Fibroblast of skin of abdomen (primary cell): ENCODE measurements at places on chromosomes 12 and 14.
A peak's percentile ranks its signal among the peaks of the same experiment; 100 is the strongest.

DNA sequence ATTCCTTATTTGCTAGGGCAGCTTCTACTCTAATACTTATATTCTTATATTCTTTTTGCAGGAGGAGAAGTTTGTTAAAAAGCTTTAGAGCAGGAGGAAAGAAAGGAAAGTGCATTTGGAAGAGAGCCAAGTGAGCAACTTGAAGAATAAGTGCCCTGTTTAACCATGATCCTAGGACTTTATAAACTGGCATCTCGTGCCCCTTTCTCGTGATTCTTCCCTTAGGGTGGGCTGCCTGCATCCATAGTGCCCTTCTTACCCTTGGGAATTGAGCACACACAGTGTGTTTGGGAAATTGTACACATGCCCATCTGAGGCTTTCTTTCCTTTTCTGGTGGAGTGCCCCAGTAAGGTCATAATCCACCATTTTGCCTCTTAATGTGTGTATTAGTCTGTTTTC lies 141.9 kb downstream of the NUBPL start:
- DNase-seq, result no peak

DNA sequence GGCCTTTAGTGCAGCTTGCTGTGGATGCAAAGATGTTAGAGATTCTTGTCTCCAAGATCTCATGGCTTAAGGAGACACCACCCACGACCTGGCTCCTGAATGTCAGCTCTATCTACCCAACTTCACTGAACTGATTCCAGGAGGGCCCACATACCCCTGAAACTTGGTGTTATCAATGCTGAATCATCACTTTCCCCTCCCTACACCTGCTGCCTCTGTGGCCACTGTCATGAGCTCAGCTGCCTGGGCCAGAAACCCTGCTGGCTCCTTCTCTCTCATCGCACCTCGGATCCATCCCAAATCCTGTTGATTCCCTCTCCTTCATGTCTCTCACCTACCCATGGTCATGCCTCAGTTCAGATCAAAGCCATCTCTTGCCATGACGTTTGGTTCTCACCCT lies 15.1 kb upstream of the LHX5 start:
- DNase-seq, result no peak

- peak; percentile 24 for DNase-seq
These were observed 93.7 kb downstream of the SPTSSA start for GRCh38 chr14:34368115-34368970.

DNA sequence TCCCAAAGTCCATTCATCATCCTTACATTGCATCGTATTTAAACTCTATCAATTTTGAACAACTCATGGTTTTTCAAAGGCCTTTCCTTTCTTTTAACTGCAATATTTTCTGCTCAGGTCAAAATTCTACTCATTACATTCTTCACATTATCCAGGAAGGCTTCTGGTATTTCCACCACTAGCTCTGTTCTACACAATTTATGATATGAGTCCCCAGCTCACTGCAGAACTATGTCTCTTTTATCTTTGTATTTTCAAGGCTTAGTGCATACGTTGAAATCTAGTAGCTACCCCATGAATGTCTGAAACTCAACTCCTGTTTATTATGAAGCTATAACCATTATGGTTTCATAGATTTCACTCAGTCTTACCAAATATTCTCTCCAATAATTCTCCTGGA lies 282.9 kb downstream of the DUSP6 start:
- DNase-seq, result peak; percentile 44

DNA sequence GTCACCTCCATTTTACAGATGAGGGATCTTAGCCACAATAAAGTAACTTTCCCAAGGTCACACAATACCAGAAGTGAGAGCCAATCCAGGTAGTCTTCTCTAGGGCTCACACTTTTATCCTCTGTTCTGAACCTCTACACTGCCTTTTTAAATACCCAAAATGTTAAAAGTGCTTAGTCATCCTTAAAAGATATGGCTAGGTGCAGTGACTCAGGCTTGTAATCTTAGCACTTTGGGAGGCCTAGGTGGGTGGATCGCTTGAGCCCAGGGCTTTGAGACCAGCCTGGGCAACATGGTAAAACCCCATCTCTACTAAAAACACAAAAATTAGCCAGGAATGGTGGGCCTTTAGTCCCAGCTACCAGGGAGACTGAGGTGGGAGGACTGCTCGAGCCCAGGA lies 104.1 kb upstream of the PPP4R3A start:
- DNase-seq, result no peak

- no peak for DNase-seq
These were observed 93.5 kb downstream of the EP400 start for GRCh38 chr12:132043216-132043615.

DNA sequence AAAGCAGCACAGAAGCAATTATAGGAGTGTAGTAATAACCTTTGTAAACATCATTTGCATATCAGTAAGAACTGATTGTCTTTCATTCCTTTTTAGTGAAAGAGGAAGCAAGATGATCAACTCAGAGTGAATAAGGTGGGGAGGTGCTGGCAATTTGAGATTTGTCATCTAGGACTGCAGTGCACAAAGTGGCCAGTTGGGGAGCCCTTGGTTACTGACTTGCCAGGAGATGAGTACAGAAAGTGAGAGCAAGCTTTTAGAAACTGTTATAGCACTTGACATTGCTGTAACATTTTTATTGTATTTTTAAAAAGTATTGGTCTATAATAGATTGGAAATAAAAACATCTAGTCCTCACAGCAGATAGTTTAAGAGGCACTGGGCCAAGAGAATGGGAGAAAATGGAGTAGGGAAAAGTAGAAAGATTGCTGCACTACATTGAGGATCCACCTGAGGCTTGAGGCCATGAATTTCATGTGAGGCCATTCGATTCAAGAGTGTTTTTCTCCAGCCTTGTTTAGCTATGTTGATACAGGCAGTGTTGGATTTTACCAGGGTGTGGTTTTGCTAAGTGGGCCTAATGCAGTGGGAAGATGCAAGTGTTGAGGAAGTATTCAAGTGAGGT lies 98.2 kb downstream of the SNAPC1 start:
- DNase-seq, result peak; percentile 15

GRCh38 chr12:92877904-92878303 lies 51.2 kb downstream of the EEA1 start:
- DNase-seq, result no peak

DNA sequence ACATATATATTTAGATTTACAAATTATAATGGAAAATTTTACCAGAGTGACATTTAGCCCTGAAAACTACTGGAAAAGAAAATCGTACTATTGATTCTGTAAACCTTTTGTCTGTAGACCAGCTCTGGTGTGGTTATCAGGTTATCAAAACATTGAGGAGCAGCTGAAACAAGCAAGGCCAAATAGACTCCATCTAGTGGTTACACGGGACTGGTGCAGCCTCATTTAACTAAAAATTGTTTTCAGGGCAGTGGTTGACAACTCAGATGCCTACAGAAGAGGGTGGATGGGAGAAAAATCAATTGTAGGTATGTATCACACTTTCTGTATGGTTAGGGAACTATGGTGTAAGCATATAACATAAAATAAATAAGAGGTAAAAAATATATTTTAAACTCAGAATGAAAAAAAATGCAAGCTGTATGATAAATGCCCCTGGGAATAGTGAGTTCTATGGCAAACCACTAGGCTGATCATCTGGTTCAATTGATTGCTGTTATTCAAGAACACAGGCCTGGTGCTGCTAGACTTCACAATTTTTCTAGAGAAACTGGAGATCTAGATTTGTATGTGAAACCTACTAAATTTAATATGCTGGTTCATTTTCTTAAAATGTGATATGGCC lies 51.2 kb downstream of the ACSS3 start:
- DNase-seq, result peak; percentile 34

GRCh38 chr12:40819436-40820108 lies 127.3 kb downstream of the CNTN1 start:
- peak; percentile 2 for DNase-seq

- no peak for DNase-seq
These were observed 18.0 kb downstream of the GPRC5A start for GRCh38 chr12:12909228-12909994.

DNA sequence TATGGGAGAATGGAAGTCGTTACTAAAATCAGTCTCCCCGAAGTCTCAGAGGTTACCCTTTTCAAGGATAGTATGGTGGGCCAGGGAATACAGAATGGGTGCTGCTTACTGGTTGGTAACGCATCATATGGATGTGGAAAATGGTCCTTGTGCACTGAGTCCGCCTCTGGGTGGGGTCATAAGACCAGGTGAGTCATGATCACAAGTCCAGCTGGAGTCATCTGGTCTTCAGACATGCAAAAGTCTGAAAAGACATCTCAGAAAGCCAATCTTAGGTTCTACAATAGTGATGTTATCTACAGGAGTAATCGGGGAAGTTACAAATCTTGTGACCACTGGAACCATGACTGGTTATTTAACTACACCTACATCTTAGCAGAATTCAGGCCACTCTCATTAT lies 71.9 kb upstream of the TCL1B start:
- DNase-seq, result no peak

DNA sequence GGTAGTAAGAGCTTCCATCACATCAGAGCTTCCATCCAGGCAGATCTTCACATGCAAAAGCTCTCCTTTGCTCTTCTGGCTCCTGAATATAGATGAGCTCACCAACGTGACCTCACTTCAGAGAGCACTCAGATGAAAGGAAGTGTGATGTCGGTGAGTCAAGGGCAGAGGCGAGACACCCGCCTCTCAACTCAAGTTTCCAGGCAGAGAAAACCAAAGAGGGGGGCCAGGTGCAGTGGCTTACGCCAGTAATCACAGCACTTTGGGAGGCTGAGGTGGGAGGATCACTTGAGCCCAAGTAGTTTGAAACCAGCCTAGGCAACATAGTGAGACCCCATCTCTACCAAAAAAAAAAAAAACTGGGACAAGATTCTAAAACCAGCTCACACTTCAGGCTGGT lies 126.9 kb downstream of the DUSP6 start:
- DNase-seq, result peak; percentile 43

DNA sequence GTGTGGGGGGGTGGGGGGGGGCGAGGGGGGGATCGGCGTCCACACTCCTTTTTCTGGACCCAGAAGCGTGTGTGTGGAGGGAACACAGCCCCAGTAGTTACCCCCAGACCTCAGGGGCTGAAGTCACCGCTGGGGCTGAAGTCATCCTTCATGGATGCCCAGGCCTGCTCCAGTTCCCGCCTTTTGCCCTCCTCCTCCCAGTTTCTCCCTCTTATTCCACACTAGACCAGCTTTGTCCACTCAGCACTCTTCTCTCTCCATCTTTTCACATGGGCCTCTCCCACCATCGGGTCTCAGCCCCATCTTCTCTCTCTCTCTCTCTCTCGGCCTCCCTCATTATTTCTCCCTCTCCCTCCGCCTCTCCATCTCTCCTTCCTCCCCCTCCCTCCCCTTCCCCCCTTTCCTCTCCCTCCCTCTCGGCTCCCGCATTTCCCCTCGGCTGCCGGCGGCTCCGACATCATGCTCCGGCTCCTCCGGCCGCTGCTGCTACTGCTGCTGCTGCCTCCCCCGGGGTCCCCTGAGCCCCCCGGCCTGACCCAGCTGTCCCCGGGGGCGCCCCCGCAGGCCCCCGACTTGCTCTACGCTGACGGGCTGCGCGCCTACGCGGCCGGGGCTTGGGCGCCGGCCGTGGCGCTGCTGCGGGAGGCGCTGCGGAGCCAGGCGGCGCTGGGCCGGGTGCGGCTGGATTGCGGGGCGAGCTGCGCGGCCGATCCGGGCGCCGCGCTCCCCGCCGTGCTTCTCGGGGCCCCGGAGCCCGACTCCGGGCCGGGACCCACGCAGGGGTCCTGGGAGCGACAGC lies at the start of gene P3H3:
TSS of gene P3H3 (plus strand) at position 426 of the 799 bp plus-strand sequence. CDS start at position 460, 34 bp downstream.
- peak; percentile 62 for DNase-seq

DNA sequence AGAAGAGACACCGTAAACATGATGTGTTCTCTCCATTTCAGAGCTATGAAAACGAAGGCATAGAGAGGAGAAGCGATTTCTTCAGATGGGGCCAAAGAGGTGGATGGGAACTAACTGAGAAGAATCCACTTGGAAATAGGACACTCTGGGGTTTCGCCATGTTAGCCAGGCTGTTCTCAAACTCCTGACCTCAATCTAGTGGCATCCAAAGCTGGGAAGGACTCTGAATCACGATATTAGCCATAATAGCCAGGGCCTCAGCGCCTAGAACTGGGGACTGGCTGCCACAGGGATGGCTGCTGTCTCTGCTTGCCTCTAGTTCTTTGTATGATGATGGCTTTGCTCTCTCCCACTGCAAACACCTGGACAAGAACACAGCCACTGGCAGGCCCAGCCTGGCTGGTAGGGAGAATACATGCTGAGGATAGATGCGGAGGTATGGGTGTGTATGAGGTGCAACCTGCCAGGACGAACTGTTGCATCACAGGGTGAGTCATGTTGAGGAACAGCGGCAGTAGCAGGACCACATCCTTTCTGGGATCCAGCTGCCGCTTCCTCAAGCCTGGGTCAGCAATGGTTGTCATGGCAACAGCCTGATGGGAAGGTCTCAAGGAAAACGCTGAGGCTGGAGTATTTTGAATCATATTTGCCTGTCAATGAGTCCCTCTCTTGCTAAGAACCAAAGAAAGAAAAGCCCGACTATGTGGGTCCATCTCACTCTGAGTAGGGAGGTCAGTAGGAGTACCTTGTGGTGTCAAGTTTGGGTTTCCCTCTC lies 31.1 kb downstream of the CCDC177 start:
- DNase-seq, result peak; percentile 91

DNA sequence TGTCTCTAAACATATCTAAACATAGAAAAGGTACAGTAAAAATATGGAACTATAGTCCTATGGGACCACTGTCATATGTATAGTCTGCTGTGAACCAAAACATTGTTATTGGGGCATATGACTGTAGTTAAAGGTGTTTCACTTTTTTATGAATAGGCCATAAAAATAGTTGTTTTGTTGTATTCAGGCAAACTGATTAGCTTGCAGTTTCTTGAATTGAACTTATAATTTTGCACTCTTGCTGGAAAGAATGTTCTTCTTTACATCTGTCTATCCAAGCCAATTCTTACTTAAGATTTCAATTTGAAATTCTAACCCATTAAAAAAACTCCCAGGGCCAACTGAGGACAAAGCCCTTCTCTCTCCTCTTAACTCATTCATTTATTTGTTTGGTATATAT lies 234.1 kb downstream of the NOVA1 start:
- DNase-seq, result no peak

- DNase-seq, result no peak
These were observed 27.7 kb upstream of the BLTP3B start for GRCh38 chr12:100170313-100170858.

DNA sequence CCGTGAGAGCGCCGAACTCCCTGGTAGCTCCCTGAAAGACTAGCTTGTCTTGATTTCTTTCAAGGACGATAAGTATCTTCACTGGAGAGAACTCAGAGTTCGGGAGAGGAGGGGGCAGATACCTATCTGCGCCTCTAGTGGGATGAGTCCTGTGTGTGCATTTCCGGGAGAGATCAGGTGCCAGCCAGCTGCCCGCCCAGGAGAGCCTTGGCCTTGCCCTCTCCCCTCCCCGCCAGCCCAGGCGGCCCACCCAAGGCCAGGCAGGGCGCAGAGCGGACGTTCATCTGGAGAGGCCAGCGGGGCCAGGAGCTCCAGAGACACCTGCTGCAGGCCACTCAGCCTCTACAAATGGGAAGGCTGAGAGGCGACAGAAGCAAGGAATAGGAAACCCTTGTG lies 1.0 kb downstream of the CD9 start:
- no peak for DNase-seq

- no peak for DNase-seq
These were observed 60.8 kb downstream of the PDE6H start for GRCh38 chr12:15033641-15034040.

- DNase-seq, result no peak
These were observed at the start of gene GPR135 for GRCh38 chr14:59465316-59466135. Gene GPR135, minus strand, starts transcription at chr14:59465380. Its CDS starts 154 bp downstream, at chr14:59465226.

- peak; percentile 65 for DNase-seq
These were observed 52.7 kb upstream of the ZDHHC17 start for GRCh38 chr12:76711241-76711640.
